ENCODE measurements at places on chromosomes 3 and 15.
A peak's percentile ranks its signal among the peaks of the same experiment; 100 is the strongest.

GRCh38 chr15:65249641-65250040, 37.0 kb downstream of the PARP16 start:
- peak overlapping the region; percentile 20 for H3K27ac ChIP-seq
- H3K27me3 ChIP-seq = no peaks in the 10 kb centered on the region
- peaks cover 13% of the 10 kb centered on the region for H3K4me1 ChIP-seq
- DNase-seq = no peak
- no peak overlapping the region for H3K4me3 ChIP-seq

- H3K4me3 ChIP-seq = no peak overlapping the region
- no peak for DNase-seq
- no peaks in the 10 kb centered on the region for H3K4me1 ChIP-seq
- no peaks in the 10 kb centered on the region for H3K27me3 ChIP-seq
These were observed 4.6 kb downstream of the PLSCR2 start for GRCh38 chr3:146464783-146465182.

DNA sequence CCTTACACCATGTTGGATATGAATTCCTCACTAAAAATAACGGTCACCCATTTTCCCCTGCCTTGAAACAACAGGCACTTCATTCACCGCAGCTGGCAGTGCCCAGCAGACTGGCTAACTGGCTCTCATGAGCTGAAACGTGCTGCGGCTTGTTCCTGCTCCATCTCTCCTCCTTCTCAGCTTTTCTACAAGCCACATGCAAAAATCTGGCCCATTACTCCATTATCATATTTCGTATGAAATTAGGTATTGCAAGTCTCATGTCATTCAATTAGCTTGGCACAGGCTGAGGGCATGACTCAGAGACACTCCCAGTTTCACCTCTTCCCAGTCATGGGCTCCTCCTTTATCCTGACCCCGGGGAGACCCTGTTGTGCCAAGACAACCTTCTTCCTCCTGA, 60.0 kb downstream of the MAGEF1 start:
- H3K36me3 ChIP-seq = no peaks in the 10 kb centered on the region
- no peak overlapping the region for H3K27ac ChIP-seq
- no peak overlapping the region for H3K4me3 ChIP-seq
- peaks cover 7% of the 10 kb centered on the region for H3K4me1 ChIP-seq
- H3K27me3 ChIP-seq = no peaks in the 10 kb centered on the region
- no peak for DNase-seq

DNA sequence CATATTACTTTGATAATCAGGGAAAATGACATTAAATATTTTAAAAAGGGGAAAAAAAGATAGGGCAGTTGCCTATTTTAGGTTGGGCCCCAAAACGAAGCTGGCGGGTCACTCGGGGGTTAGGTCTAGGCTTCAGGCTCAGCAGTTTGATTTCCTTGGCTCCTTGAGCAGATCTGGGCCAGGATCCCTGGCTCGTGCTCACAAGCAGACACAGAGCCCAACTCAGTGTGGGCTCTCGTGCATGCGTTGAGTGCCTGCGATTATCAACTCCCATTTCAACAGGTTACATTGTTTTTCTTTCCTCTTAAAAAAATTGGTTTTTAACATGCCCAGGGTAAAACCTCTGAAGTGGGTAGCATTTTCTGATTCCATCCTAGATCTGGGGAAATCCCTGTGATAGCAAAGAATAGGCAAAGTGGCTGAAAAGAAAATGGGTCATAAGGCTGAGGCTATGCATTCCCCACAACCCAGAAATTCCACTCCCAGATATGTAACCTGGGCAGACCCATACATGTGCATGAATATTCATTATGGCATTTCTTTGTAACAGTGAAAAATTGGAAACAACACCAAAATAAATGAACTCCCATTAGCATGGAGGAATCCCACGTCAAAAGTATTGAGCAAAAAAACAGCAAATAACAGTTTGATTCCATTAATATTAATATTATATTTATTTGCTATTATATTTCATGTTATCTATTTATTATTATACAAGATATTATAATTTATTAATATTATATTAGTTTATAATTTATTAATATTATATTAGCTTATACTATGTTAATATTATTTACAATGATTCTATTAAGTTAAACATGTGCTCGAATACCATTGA, 27.8 kb downstream of the FAM43A start:
- H3K36me3 ChIP-seq = no peaks in the 10 kb centered on the region
- H3K4me3 ChIP-seq = no peak overlapping the region
- H3K27ac ChIP-seq = no peak overlapping the region
- H3K27me3 ChIP-seq = no peaks in the 10 kb centered on the region

DNA sequence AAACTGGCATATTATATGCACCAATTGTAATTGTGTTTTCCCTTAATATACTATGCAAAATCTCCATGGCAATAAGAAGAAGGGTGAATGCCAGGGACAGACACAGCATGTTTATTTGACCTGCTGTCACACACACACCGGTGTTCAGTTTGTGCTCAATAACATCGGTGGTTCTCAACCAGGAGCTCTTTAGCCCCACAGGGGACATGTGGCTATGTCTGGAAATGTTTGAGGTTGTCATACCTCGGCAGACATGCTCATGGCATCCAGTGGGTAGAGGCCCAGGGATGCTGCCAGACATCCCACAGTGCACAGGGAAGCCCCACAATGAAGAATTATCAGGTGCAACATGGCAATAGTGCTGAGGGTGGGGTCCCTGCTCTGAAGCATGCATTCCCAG, 38.2 kb downstream of the GLB1 start:
- peaks cover 8% of the 10 kb centered on the region for H3K36me3 ChIP-seq
- H3K4me1 ChIP-seq = no peaks in the 10 kb centered on the region

Measured in neuronal stem cell (in vitro differentiated cells).